ENCODE measurements at places on chromosomes 7 and 10. TPM values are rescaled to one million over a fixed set of nuclear protein-coding genes. Genes with fewer than 3 reads are reported as not detected.

DNA sequence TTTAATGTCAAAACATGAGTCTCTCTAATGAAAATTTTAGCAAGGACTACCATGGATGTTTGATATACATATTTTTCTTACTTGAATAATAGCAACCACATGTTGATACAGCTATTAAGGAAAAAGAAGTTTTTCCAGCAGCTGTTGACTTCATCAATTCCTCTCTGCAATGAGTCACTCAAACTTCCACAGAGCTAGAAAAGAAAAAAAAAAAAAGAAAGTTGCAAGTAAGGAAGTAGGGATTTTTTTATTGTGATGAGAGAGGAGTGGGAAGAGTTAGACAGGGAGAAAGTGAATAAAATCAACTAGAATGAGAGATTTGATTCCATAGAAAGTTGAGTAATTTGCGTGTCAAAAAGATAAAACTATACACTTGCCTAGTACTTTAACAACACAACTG lies 46.2 kb downstream of the CAV1 start:
- no peak for DNase-seq

DNA sequence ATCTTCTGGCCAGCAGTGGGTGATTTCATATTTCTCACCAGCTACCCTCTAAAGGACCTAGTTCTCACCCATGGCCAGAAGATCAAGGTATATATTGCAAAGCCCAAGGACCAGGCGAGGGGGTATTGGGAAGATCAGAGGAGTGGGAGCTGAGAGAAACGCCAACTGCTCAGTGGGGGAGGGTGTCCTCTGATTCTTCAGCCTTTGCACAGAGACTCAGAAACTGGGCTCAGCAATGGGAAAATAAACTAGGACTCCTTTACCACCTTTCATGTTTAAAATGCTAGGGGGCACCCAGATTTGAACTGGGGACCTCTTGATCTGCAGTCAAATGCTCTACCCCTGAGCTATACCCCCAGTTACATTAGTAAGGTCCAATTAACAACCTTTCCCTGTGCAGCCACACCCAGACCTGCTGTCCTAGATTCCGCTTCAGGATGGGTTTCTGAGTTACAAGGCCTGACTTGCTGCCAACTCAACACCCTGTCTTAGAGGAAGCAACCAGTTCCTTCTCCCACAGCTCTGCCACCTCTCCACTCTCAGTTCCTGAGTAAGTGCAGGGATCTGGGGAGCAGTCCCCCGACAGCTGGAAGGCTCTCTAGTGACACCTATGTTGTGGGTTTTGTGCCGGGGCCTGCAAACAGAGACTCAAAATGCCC lies 93.5 kb downstream of the ZNF783 start:
- DNase-seq: no peak

DNA sequence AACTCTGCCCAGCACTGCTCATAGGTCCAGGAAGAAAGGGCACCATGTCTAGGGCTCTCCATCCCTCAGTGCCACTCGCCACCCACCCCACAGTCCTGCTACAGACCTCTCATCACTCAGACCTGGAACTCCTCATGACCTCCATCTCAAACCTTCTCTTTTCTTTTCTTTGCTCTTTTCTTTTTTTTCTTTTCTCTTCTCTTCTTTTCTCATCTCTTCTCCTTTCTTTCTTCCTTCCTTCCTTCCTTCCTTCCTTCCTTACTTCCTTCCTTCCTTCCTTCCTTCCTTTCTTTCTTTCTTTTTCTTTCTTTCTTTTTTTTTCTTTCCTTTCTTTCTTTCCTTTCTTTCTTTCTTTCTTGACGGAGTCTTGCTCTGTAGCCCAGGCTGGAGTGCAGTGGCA lies 122.2 kb downstream of the KLF6 start:
- DNase-seq: no peak

DNA sequence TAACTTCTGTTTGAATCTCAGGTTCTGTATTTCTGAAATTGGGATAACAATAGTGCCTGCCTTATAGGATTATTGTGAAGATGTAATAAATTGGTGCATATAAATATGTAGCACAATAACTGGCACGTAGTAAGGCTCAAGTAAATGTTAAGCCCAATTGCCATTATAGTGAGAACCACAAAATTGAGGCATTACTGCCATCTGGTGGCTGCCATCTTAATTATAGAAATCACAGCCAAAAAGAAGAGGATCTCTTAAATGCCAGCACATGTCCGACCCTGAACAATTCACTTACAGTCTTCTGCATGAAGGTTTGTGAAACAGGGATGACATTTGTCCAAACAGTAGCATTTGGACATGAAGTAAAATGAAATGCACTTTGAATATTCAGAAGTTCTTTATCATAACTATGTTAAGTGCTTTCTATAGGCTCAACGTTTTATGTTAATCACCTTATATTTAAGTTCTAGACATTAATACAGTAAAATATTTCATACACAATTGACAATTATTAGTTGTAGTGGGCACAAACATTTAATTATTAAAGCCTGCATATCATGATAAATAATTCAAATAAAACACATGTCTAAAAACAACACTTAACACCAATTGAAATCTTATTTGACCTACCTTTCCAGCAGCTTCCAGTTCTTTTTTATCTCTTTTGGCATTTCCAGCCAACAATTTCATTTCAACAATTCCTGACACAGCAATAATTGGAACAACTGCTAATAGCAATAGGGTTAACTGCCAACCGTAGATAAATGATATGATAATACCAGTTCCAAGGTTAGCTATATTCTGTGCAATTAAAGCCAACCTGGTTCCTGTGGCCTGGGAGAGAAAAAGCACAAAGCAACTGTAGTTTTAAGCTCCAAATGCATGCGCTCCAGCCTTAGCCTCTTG lies 58.5 kb downstream of the ABCB4 start:
- DNase-seq: peak; percentile 10

DNA sequence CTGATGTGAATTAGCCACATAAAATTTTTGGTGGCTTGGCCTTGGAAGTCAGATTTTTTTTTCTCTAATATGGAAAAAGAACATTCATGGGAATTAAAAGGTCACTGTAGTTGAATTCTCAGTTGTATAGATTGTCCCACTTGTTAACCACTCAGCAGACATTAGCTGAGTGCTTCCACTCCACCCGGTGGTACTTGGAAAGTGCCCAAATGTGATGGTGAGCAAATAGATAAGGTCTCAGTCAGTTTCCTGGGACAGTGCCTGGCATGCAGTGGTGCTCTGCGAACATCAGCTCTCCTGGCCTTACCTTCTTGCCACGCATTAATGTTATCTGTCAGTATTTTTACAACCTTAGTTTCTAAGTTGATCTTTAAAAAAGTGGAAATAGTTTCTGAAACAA lies 1.4 kb downstream of the ATP5F1C start:
- no peak for DNase-seq

DNA sequence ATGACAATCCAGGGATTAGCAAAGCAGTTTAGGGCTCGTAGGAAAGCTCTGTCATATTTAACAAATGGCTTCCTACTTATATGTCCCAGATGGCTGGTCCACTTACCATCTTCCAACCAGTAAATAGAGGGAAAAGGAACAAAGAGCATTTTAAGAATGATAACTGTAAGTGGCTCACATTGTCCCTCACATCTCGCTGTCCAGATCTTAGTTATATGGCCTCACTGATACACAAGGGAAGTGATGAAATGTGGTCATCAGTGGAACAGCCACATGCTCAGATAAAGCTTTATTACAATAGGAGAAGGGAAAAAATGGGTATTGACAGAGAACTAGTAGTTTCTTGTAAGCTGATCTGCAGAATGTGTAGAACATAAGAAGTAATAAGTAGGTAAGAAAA lies 35.8 kb downstream of the IQUB start:
- DNase-seq: no peak

DNA sequence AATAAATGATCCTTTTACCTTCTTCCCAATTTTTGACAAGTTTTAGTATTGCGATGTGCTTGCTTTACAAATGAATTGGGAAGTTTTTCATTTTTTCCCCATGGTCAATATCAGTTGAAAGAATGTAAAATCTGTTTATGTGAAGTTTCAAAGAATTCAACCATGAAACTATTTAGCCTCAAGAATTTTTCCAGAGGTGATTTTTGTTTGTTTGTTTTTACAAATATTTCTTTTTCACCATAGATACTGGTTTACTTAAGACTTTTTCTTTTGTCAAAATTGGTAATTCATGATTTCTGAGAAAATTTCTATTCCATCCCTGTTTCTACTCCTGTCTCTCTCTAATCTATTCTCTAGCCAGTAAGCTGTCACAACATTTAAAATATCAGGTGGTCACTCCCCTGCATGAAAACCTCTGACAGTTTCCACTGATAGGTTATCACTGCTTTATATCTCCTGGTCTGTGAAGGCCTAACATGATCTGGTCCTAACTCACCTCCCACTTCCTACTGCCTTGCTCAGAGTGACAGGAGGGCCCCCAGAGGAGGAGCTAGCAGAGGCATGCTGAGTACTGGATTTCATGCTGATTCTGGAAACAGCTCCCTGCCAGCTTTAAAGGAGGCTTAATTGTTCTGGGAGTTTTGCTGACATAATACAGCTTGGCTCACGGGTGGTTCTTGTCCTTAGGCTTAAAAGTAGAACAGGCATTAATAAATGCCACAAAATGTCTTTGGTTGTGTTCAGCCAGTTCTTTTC lies 7.6 kb upstream of the ARMS2 start:
- no peak for DNase-seq

DNA sequence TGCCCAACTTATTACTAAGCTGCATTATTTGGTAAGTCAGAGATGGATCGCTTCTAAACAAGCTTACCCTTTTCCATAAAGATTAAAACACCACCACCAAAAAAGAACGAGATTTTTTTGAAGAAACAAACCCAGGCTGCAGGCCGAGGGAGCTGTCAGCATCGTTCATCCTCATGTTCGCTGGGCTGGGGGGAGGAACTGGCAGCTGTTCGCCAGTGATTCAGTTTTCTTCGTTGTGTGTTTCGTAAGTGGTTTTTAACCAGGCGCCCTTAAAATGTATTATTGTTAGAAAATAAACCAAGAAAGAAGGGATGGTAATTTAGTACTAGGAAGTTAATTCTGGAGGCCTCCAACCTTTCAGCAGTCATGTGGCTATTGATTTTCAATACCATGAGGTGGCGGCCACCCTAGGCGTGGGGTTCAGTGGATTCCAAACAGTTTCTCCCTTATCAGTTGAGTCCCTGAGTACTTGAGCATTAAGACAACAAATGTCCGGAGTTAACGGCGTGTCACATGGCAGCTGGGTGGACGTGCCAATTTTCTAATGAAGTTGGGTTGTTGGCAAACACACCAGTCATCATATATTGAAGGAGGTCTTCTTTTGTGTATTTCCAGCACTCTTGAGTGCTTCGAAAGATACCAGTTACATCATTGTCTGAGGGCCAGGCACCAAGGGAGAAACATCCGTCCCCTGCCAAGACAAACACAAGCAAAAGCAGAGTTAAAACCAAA lies 173.2 kb downstream of the EBF3 start:
- no peak for DNase-seq

DNA sequence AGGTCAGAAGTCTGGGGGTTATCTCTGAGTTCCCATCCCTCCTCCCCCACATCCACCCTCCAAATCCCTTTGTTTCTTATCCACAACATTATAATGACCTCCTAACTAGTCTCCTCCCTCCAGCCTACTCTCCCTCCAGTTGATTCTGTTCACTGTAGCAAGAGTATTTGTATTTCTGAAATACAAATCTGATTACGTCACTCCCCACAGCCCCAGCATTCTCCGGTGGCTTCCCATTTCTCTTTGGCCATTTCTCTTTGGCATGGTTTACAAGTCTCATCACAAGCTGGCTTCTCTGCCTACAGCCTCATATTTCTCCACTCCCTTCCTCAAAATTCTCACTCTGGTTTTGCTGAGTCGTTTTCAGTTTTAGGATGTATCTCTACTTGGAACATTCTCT lies 24.6 kb upstream of the MRPS33 start:
- no peak for DNase-seq

CYP2C8 gene
- not detected for total RNA-seq

NKX6-2 gene
- not detected for total RNA-seq

DYNC1I1 gene
- 69.1 TPM for total RNA-seq
